ENCODE measurements at places on chromosomes 5 and 9.

GRCh38 chr9:489198-490197, 274.8 kb downstream of the DOCK8 start:
- no peak for DNase-seq

- peak; percentile 32 for DNase-seq
Measured at GRCh38 chr5:141199359-141200235, at the start of gene PCDHB11. TSS of gene PCDHB11 (plus strand) at chr5:141199627. CDS start at chr5:141199775, 148 bp downstream.

GRCh38 chr9:27701587-27701986, 128.3 kb upstream of the C9orf72 start:
- peak; percentile 55 for DNase-seq

DNA sequence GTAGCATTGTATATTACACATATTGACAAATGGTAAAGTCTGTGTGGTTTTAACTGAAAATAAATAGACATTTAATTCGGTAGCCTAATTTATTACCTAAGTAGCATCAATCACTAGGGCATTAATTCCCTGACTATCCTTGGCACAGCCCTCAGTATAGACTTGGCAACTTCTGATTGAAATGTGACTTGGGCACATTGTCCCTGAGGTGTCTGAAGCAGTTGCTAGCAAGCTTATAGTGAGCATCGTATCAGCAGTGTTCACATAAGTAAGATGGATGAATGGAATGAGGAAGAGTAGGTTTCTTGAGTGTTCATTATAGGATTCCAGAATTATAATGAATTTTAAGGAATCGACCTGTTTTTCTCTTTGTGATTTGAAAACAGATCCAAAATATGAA, 16.1 kb downstream of the LURAP1L start:
- no peak for DNase-seq

DNA sequence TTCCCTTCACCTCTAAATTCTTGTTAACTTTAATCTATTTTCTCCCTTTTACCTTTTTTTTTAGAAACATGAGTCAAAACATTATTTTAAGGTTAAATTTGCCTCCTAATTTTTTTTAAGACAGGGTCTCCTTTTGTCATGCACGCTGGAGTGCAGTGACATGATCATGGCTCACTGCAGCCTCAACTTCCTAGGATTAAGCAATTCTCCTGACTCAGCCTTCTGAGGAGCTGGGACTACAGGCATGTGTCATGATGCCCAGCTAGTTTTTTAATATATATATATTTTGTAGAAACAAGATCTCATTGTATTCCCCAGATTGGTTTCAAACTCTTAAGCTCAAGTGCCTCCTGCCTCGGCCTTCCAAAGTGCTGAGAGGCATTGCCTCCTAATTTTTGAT, 424.7 kb upstream of the FAM174A start:
- DNase-seq, result peak; percentile 30

- DNase-seq, result no peak
Measured at GRCh38 chr5:116242343-116242742, 157.5 kb downstream of the COMMD10 start.

- DNase-seq, result no peak
Measured at GRCh38 chr5:89065919-89066318, 182.9 kb upstream of the MEF2C start.

GRCh38 chr9:101054657-101055056, 26.1 kb downstream of the PLPPR1 start:
- DNase-seq, result no peak

DNA sequence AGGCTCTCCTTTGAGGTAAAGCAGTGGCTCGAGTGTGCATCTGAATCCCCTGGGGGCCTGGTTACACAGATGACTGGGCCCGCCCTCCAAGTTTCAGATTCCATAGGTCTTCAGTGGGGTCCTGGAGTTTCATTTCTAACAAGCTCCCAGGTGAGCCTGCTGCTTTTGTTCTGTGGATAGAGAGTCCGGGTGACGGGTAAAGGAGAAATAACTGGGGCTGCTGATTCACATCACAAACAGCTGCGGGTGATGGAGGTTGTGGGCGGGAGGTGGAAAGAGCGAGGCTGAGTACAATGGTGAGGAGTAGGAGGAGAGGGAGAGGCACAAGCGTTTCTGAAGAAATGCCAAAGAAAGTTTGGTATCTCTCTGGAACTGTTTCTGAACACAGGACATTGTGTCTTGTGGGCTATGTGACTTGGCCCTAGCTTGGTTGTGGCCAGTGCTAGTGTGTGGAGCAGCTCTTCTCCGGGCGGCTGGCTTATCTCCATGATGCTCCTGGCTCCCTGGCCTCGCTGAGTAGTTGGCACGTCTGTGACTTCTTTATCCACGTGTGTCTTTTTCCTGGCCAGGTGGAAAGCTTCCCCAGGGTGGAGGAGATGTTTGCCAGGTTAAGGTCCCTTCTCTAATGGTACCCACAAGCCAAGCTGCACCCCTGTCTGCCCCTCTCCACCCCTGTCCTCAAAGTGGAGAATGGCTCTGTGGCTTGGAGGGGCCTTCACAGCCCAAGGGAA, 61.7 kb downstream of the HSPA4 start:
- DNase-seq, result peak; percentile 59

GRCh38 chr5:91146230-91146629, 236.9 kb downstream of the ARRDC3 start:
- peak; percentile 70 for DNase-seq

DNA sequence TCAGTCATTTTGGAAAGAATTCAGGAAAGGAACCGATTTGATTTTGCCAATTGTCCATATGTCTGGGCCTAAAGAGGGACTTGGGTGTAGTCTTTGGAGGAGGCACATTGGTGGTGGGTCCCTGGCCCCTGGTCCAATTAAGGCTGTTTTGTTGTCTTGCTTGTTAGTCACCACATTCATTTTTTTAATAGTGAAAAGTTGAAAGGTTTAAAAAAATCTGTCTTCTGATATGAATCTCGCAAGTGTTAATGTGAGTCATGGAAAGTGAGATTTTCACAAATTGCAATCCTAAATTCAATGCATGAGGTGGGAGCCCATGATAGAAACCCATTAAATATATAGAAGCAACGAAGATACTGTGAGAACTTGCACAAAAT, 165.9 kb upstream of the OTULINL start:
- no peak for DNase-seq

DNA sequence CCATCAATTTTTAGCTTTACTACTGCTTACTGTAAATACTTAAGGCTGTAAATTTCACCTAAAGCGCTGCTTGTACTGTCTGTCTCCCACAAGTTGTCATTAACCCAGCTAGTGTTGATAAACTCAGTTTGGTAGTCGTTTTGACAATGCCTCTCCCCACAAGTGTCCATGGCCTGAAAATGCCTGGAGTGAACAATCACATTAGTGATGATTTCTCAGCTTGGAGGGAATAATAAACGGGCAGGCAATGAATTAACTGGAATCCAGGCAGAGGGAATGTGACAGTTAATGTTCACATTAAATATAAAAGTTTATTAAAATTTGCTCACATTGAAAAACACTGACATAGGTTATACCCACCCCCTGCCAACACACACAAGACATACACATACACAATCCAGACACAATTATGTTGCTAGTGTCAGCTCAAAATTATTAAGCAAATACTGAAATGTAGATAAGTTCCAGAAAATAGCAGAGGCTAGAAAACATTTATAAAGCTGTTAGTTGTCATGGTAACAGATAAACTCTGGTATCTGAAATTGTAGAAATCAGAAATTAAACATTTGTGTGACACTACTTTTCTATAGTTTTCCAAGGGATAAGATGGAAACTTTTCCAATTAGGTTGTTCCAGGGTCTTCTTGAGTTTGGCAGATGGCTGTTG, 341.9 kb downstream of the DIRAS2 start:
- DNase-seq, result no peak

GRCh38 chr5:80255431-80255810, 427 bp downstream of the SERINC5 start:
- peak; percentile 63 for DNase-seq

GRCh38 chr9:130543859-130544258, 35.5 kb upstream of the FUBP3 start:
- DNase-seq, result no peak

DNA sequence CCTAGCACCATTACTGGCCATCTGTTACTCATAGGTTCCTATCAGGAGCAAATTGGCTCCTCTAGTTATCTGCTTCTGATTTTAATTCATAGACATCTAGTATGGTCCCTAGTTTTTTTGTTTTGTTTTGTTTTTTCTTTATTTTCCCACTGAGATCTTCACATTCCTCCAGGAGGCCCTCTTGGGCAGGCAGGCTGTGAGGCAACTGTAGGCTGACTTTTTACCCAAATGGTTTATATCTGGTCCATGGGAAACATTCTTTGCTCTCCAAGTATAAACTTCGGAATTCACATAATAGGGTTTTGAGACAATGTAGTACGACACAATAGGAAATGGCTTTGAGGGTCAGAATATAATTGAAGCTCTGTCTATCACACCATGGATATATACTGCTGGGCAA, 250.9 kb upstream of the DAB2 start:
- no peak for DNase-seq

GRCh38 chr9:104800068-104800785, 36.3 kb downstream of the NIPSNAP3B start:
- DNase-seq, result no peak

DNA sequence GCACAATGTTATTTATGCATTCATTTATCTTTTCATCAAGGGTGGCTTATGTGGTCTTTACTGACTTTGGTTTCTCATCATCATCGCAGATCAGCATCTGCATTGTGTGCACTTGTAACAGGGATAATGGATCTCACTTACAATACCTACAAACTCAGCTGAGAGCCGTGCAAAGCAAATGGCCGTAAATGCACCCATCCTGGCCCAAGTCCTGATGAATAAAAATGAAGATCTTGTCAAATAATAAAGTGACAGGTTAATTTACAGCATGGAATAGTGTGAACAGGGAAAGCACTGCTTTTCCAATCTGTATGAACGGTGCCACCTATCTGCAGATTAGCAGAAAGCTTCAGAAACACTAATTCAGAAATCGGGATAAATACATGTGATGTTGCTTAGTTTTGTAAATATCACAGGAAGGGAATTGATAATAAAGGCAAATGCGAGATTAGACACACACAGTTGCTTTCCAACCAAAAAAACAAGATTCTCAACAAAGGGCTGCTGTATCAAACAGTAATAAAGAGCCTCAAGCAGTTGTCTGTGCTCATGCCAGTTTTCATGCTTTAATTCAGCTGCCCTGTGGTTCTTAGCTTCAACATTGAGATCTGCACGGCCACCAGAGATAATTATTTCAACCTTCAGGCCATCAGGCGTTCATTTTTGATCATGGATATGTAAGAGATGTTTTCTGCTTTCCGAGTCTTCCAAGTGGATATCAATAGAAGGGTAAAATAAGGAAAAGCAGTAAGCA, 153.4 kb upstream of the POU5F2 start:
- no peak for DNase-seq

DNA sequence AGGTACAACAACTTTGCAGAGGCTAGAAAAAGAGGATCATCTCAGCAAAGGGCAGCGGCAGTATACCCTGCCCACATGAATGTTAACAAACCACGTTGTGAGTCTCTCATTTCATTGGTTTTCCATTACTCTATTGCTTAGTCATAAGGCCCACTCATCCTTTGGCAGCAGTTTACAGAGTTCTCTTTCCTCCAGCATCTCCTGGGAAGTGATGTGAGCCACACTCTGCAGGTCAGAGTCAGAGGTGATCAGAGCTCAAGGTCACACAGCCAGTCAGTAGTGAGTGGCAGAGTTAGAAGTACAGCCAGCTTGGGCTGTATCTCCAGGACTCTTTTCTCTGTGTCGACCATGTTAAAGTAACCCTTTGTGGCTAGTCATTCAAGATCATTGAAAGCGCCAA, 599.6 kb upstream of the GRAMD2B start:
- peak; percentile 34 for DNase-seq

DNA sequence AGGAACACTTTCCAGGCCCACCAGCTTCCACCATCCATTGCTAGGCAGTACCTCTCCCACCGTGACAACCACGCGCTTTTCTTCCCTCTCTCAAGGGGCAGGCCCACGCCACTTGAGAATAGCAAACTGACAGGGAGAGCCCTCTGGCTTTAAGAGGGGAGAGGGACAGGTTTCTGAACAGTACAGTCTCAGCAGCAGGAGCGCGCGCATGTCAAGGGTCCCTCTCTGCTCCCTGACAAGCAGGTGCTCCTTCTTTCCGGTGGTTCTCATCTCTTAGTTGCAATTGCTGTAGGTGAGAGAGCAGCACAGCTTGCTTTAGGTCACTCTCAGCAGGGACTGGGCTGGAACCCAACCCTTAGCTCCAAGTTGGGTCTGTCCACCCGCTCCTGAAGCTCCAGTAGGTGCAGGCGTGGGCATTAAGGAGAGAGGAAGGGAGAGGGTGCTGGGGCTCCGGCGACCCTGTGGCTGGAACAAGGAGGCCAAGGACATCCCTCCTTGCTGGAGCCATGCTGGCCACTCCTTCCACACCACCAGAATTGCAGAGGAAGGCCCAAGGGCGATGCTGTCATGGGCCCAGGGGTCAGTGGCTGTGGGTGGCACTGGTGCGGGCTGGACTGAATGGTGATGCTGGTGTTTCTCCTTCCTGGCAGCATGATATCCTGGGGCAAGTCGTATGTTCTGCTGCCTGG, 9.0 kb upstream of the PHF2 start:
- no peak for DNase-seq

GRCh38 chr5:39558541-39558940, 133.8 kb upstream of the DAB2 start:
- no peak for DNase-seq

GRCh38 chr5:147403651-147404640, 105.9 kb downstream of the DPYSL3 start:
- DNase-seq, result peak; percentile 95

DNA sequence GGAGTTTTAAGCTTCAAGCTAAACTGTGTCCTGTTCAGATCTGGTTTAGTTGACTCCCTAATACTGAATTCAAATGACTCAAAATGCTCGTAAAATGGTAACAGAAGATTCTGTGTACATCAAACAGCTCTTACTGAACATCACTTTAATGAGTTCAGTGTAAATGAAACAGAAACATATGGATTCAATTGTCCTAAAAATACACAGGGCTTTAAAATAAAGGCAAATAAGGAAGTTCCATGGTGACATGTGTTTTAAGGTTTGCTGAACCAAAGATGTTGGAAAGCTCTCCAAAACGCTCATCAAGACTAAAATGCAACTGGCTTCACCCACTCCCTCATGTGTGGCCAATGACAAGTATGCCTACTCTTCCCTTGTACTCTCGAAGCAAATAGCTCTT, 340.0 kb upstream of the PIK3R1 start:
- no peak for DNase-seq

DNA sequence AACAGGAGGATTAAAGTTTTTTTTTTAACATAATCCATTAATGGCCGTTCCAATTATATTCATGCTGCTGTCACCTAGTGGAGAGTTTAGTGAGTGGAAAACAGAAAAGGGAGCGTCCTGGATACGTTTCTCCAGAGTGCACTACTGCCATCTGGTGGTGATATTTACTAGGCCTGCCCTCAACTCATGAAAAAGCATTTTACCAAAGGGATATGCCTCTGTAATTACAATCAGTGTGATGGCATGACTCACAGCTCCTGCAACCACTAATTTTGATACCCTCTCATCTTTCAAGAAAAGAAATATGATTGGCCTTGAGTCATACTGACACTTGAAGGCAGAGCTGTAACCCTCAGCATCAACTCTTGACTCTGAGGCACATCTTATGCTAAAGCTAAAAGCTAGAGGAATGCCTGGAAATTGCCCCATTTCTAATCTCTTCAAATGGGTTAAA, 20.1 kb downstream of the MINAR2 start:
- peak; percentile 97 for DNase-seq

All from MCF 10A (cell line).